Astrocyte (in vitro differentiated cells and primary cell): ENCODE measurements at places on chromosomes 4 and X. TPM values are rescaled to one million over a fixed set of nuclear protein-coding genes. Genes with fewer than 3 reads are reported as not detected.

GRCh38 chr4:183300655-183301054 lies 19.4 kb downstream of the CLDN22 start:
- no peak for DNase-seq

- DNase-seq: peak; percentile 2
Observed at GRCh38 chrX:114611018-114611619, 27.2 kb downstream of the HTR2C start.

GRCh38 chr4:129532573-129532972 lies 436.6 kb downstream of the C4orf33 start:
- no peak for DNase-seq

- DNase-seq: peak; percentile 71
Observed at GRCh38 chr4:90127223-90127705, at the start of gene CCSER1. TSS of gene CCSER1 (plus strand) at chr4:90127394.

DNA sequence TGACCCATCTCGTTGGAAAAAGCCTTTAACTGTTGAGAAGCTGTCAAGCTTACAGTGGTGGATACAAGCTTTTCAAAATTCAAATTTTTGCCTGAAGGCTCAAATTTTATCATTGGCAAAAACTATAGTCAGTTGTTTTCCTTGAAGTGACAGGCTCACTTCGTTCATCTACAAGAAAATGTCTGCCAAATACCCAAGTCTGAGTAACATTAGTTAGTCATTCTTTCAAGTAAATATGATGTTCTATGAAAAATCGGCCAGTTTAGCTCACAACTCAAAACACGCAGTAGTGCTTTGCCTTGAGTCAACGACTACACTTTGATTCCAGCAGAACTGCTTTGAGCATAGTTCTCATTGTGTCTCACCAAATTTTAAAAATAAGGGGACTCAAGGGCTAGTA lies 170.3 kb upstream of the MAMLD1 start:
- DNase-seq: no peak

GRCh38 chrX:120477453-120477852 lies 8.4 kb upstream of the LAMP2 start:
- peak; percentile 23 for DNase-seq

NDP gene
- not detected in 2 replicates for total RNA-seq

ADRA2C gene
- total RNA-seq: 3.2 and 4.2 TPM in 2 replicates
